Stimulated activated CD8-positive, alpha-beta memory T cell treated with anti-CD3 and anti-CD28 coated beads, Interleukin-7, amount 100 ng/mL, for 4 hours (primary cell): ENCODE measurements at places on chromosomes 12 and 14.

- no peak for DNase-seq
Observed at GRCh38 chr14:22456998-22457594, 131.9 kb downstream of the DAD1 start.

- DNase-seq, result no peak
Observed at GRCh38 chr12:13173012-13173932, 23.3 kb upstream of the EMP1 start.

- DNase-seq, result no peak
Observed at GRCh38 chr14:96648506-96649326, 146.5 kb downstream of the PAPOLA start.

GRCh38 chr14:44531658-44532057 is 24.6 kb upstream of the FSCB start:
- no peak for DNase-seq

DNA sequence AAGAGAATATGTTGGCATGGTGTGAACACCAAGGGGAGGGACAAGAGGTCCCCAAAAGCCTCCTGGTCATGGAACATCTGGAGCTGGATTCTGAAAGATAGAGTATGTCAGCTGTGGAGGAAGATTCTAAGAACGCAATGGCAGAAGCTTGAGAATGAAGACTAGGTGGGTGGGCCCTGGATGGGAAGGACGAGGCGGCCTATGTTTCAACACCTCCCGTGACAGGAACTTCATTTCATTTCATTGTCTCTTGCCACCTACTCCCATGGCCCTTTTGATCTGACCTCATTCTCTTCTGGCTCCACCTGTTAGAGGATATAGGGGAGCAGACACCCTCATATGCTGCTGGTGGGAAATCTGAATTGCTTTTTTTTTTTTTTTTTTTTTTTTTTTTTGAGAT is 3.3 kb downstream of the UNG start:
- no peak for DNase-seq

GRCh38 chr14:53971521-53971920 is 14.9 kb upstream of the BMP4 start:
- DNase-seq, result no peak

- DNase-seq, result no peak
Observed at GRCh38 chr12:94140556-94140955, 7.8 kb upstream of the PLXNC1 start.

- no peak for DNase-seq
Observed at GRCh38 chr14:32692441-32692840, 246.2 kb upstream of the NPAS3 start.

GRCh38 chr12:65859519-65859918 is 35.2 kb downstream of the HMGA2 start:
- no peak for DNase-seq

DNA sequence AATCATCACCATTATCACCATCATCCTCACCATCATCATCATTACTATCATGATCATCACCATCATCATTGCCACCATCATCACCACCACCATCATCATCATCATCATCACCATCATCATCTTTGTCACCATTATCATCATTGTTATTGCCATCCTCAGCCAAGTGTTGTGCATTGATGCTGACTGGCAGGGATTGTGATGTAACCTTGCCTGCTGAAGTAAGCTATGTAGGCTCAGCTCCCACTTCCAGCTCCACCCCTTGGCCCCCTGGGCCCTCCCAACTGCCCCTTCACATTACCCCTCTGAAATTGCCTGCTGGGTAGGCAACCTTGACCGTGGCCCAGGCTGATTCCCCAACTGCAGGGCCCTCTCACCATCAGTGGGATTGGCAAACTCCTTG is 37.6 kb downstream of the SVOP start:
- DNase-seq, result no peak

DNA sequence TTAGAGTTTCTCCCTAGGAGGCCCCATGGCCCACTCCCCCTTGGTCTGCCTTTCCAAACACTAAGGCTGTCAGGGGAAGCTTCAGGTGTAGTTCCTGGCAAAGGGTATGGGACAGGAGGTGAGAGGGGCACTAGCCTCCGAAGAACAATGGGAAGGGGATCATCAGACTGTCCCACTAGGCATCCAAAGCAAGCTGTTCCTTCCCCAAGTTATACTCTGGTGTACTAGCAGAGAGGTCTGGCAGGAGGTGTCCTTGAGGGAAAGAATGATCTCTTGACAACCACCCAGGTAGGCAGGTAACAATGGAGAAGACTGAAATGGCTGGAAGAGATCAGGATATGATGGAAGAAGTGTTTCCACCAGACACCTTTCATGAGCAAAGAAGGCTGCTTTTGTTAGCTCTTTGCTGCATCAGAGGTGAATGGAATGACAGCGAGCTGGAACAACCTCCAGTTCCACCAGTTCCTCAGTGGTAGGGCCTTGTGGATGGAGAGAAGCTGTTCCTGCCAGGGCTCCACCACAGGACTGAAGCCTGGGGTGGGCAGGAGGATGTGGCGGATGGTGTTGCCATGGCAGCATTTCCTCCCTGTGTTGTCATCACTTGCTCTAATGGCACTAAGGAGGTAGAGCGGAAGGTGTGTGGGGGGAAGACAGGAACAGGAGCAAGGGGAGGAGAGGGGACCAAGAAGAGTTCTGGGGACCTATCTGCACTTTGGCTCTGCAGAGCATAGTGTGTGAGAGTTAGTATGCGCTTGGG is 2.3 kb upstream of the AGAP2 start:
- DNase-seq, result peak; percentile 69

GRCh38 chr14:24270537-24271133 is 762 bp downstream of the RABGGTA start:
- no peak for DNase-seq

GRCh38 chr14:51261151-51261550 is 21.1 kb downstream of the TMX1 start:
- no peak for DNase-seq

- DNase-seq, result no peak
Observed at GRCh38 chr12:69837657-69838415, 12.8 kb downstream of the MYRFL start.

- DNase-seq, result no peak
Observed at GRCh38 chr12:95074766-95075165, 1.3 kb upstream of the NR2C1 start.

DNA sequence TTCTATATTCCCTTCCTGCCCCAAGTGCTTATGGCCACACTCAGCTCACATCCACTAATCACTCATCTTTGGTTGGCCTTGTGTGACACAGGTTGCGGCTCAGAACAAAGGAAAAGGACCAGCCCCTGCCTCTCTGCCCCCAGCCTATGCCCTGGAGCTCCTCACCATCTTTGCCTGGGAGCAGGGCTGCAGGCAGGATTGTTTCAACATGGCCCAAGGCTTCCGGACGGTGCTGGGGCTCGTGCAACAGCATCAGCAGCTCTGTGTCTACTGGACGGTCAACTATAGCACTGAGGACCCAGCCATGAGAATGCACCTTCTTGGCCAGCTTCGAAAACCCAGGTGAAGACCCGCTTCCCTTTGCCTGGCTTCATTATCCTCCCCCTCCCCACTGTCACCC is 15.8 kb upstream of the OAS2 start:
- DNase-seq, result no peak

DNA sequence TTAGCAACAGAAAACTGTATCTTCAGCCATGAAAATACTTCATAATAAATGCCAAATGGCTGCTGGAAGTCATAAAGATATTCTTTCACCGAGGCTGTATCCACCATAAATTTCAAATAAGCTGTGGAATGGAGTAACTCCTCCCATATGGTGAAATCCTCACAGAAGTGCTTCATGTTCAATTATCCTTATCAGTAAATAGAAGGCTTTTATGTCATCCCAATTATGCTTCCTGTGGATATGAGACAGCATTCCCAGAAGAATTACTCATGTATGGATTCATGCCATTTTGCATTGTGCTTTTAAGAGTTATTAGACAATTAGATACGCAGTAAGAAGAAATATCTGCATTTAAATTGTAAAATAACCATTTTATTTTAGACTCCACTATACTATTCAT is 99.0 kb downstream of the RTN1 start:
- no peak for DNase-seq

GRCh38 chr14:23130871-23131270 is 11.8 kb upstream of the CEBPE start:
- DNase-seq, result no peak

- no peak for DNase-seq
Observed at GRCh38 chr12:116719731-116720528, 17.9 kb downstream of the SPRING1 start.

- no peak for DNase-seq
Observed at GRCh38 chr14:80850197-80850814, 91.2 kb downstream of the CEP128 start.

GRCh38 chr12:107057071-107057834 is 36.1 kb downstream of the CRY1 start:
- DNase-seq, result no peak

DNA sequence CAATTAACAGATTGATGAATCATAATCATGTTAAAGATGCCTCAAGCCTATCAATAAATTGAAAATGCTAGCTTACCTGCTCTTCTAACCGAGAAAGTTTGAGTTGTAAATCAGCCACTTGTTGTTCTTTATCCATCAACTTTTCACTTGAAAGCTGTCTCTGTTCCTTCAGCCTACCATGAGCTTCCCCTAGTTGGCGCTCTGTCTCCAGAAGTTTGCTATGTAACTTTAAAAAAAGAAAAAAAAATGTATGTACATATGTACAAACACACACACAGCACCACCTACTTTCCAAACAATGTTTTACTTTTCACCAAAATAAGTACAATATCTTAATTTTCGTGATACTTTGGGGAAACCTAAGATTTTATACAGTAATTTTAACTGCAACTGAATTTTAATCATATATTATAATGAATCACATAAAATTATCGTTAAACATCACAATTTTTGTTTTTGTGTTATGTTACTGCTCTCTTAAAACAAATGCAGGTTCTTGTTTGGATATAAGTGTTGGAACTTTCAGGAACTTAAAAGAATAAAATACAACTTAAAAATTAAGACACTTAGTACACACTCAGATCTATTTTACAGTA is 101.2 kb downstream of the EEA1 start:
- DNase-seq, result no peak

- DNase-seq, result no peak
Observed at GRCh38 chr14:89175881-89176799, 240.9 kb downstream of the FOXN3 start.

DNA sequence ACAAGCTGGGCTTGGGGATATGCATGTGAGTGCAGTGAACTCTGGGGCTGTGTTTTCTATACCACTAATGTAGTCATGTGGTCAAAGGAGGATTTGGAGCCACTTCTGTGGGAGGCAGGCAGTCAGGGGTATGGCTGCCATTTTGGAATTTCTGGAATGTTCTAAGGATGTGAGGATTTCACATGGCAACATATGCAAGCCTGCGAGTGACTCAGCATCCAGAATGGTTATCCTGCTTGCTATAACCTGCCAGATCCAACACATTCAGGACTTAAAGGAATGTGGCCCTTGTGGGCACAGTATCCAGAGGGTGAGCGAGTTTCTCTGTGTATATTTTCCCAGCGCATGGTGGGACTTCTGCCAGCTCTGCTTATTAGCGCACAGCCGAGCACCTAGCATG is 249.2 kb upstream of the PWP1 start:
- no peak for DNase-seq

DNA sequence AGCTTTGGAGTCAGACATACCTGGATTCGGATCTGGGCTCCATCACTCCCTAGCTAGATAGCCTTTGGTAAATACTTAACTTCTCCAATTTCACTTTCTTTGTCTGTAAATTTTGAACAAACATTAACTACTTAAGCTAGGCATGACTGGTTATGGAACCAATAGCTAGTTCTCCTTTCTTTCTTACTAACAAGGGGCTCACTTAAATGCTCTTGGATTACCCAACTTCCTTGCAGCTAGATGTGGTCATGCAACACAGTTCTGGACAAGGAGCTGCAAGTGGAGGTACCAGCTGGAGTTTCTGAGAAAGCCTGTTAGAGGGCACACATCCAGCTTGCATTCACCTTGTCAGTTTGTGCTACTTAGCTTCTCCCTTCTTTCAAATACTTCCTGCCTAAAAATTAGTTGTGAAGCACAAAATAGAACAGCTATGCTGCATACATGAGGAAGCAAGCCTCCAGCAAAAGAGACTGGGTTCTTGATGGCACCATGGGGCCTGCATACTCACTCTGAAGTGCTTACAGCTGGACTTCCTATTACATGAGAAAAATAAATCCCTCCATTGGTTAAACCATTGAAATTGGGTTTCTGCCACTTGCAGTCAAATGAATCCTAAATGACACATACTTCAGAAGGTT is 210.1 kb upstream of the EEA1 start:
- no peak for DNase-seq

DNA sequence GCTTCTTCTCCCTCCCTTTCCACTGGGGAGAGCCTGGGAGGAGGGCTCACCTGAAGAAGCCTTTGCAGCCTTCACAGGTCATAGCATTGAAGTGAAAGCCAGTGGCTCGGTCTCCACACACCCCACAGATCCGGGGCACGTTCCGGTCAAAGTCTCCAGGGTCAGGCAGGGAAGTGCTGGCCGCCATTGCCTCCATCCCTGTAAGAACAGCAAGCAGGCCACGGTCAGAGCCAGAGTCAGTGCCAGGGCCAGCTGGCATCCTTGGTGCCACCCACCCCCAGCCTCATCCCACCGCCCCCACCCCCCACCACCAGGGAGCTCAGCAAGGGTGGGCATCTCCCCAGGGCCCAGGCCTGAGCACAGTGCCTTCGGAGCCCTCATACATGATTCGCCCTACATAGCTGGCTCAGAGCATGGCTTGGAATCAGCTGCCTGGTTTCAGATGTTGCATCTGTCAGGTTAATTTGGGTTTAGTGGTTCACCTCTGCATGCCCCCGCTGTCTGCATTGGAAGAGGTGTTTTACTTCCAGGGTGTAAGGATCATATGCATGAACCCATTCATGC is 25.8 kb downstream of the VDR start:
- no peak for DNase-seq

- no peak for DNase-seq
Observed at GRCh38 chr12:126496201-126496600, 1431.0 kb downstream of the AACS start.

- no peak for DNase-seq
Observed at GRCh38 chr12:10607885-10608458, 5.4 kb downstream of the MAGOHB start.

GRCh38 chr14:80926397-80927082 is 15.0 kb downstream of the CEP128 start:
- DNase-seq, result no peak

- DNase-seq, result no peak
Observed at GRCh38 chr12:58363971-58364370, 422.6 kb downstream of the ATP23 start.
